ENCODE measurements at places on chromosomes 7 and 10. TPM values are rescaled to one million over a fixed set of nuclear protein-coding genes. Genes with fewer than 3 reads are reported as not detected.

DNA sequence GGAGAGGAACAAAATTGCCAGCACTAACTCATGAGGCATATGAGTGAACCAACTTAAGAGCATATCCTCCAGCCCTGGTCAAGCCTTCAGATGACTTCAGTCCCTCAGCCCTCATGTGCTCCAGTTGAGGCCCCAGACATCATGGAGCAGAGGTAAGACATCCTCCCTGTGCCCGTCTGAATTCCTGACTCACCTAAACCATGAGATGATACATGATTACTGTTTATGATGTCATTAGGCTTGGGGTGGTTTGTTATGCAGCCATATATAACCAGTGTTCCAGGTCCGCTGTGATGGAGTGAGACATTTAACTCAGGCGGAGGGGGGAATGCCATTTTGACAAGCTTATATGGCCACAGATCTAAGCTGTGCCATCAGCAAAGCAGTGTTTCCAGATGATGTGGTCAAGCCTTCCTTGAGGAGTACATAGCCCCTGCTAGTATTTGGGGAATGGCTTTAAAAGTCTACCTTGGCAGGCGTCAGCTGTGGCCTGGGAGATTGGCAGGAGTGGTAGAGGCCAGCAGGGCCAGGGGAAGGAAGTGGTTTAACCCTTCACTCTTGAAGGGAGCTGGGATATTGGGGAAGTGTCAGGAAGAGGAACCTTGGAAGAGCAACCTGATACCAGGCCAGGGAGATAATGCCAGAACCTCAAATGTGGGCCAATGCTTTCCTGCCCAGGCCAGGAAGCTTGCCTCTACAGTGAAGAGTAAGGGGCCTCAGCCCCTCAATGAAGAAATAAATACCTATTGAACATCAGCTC is 343.0 kb upstream of the PODXL start:
- no peak overlapping the region for H3K27ac ChIP-seq
- no peaks in the 10 kb centered on the region for H3K27me3 ChIP-seq
- no peaks in the 10 kb centered on the region for H3K4me1 ChIP-seq
- H3K36me3 ChIP-seq: no peaks in the 10 kb centered on the region

DNA sequence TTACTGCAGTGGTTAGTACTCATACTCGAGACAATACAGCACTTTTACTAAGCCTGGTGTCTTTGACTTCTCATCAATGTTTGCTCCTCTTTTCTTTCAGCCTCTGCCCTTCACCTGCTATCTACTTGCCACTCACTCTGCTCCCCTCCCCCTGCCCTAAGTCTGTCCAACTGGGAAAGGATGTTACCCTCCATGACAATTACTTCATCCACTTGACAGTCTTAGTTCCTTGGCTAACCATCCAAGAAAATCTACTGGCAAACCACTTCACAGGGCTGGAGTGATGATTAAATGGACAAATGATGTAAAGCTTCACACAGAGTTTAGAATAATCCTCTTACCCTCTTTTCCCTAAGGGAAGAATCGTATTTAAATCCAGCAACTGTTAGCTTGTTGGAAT is 8.2 kb upstream of the DLD start:
- H3K4me3 ChIP-seq: no peak overlapping the region
- no peak overlapping the region for H3K27ac ChIP-seq
- no peaks in the 10 kb centered on the region for H3K4me1 ChIP-seq
- no peaks in the 10 kb centered on the region for H3K36me3 ChIP-seq
- no peak for DNase-seq

- no peaks in the 10 kb centered on the region for H3K27me3 ChIP-seq
- no peaks in the 10 kb centered on the region for H3K4me1 ChIP-seq
- no peaks in the 10 kb centered on the region for H3K36me3 ChIP-seq
- H3K4me3 ChIP-seq: no peak overlapping the region
Measured at GRCh38 chr7:40418983-40419382, 284.2 kb downstream of the SUGCT start.

GRCh38 chr10:34274906-34275305 is 540.2 kb downstream of the PARD3 start:
- H3K36me3 ChIP-seq: no peaks in the 10 kb centered on the region
- no peaks in the 10 kb centered on the region for H3K27me3 ChIP-seq
- DNase-seq: no peak
- H3K4me1 ChIP-seq: no peaks in the 10 kb centered on the region
- H3K27ac ChIP-seq: no peak overlapping the region

DNA sequence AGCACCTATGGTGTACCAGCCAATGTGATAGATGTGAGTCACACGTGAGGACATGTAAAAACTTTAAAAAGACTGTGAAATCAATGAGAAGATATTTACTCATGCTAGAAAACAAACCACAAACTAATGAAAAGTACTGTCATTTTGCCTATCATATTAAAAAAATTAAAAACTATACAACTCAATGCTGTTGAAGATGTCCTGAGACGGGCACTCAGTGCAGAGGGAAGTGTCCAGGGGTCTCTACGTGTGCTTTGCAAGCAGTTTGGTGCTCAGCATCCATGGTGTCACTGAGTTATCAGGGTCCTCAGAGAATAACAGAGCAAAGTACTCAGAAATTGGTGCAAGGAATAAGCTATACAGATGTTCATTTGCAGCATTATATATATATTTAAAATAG is 162.3 kb downstream of the HECW1 start:
- H3K27ac ChIP-seq: no peak overlapping the region
- H3K27me3 ChIP-seq: no peaks in the 10 kb centered on the region
- no peak for DNase-seq
- no peak overlapping the region for H3K4me3 ChIP-seq
- no peaks in the 10 kb centered on the region for H3K4me1 ChIP-seq

GRCh38 chr10:19917751-19918478 is 101.7 kb downstream of the PLXDC2 start:
- H3K4me3 ChIP-seq: no peak overlapping the region
- peaks cover 8% of the 10 kb centered on the region for H3K4me1 ChIP-seq
- no peak overlapping the region for H3K27ac ChIP-seq
- H3K27me3 ChIP-seq: no peaks in the 10 kb centered on the region
- DNase-seq: no peak
- no peaks in the 10 kb centered on the region for H3K36me3 ChIP-seq

DNA sequence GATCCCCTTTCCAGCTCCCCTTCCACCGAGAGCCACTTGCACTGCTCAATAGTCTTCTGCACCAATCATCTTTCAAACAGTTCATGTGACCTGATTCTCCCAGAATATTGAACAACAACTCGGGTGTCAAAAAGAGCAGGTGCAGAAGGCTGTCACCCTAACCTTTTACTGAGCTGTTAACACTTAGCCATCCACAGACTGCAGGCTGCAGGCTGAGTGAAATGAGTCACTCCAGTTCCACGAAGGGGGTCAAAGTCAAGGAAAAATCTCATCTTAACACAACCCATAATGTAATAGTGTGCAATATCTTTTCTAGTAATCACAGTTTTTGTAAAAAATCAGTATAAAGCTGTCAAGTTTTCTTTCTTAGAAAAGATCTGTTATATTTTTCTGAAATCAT is 63.1 kb downstream of the MTPAP start:
- H3K36me3 ChIP-seq: no peaks in the 10 kb centered on the region
- DNase-seq: no peak
- H3K27ac ChIP-seq: no peak overlapping the region
- H3K4me1 ChIP-seq: no peaks in the 10 kb centered on the region
- no peak overlapping the region for H3K4me3 ChIP-seq

DNA sequence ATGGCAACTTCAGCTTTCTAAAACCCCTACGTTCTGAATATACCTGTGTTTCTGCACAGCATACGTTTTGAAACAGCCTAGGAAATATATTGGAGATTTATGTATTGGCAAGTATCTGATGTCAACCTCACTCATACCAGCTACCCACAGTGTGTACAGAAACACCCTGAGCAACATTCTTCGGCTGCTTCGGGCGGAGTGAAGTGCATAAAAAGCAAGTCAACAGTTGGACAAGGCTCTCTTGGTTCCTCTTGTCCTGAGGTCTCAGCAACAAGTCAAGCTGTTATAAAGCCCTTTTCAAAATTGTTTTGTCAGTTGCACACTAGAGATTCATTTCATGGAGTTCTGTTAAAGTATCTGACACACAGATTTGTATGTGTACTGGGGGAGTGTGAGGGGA is 40.0 kb upstream of the PAPSS2 start:
- no peak for DNase-seq
- no peaks in the 10 kb centered on the region for H3K27me3 ChIP-seq
- no peak overlapping the region for H3K27ac ChIP-seq
- H3K4me3 ChIP-seq: no peak overlapping the region

DNA sequence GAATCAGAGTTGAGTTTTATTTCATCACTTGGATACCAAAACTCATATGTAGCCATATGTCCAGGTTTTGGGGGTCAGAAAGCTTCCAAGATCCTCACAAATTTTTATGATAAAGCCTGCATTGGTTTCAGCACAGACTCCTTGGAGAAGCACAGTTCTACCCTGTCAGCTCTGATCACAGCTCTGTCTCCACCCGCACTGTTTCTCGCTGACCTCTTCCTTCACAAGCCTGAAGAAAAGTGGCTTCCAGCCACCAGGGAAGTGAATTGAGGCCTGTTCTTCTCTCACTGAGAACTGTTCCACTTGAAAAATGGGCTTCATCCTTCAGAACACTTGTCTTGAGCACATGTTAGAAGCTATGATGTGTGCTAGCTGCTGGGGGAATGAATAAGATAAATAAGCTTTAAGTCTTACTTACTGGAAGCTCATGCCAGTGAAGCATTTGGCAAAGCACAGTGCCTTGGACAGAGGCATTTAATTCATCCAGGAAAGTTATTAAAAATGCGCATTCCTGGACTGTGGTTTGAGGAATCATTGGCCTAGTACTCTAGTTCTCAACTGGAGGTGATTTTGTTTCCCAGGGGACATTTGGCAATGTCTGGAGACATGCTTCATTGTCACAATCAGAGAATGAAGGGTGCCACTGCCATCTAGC is 133.6 kb downstream of the BMPER start:
- no peak for DNase-seq
- no peaks in the 10 kb centered on the region for H3K27me3 ChIP-seq
- H3K4me1 ChIP-seq: peaks cover 33% of the 10 kb centered on the region

DNA sequence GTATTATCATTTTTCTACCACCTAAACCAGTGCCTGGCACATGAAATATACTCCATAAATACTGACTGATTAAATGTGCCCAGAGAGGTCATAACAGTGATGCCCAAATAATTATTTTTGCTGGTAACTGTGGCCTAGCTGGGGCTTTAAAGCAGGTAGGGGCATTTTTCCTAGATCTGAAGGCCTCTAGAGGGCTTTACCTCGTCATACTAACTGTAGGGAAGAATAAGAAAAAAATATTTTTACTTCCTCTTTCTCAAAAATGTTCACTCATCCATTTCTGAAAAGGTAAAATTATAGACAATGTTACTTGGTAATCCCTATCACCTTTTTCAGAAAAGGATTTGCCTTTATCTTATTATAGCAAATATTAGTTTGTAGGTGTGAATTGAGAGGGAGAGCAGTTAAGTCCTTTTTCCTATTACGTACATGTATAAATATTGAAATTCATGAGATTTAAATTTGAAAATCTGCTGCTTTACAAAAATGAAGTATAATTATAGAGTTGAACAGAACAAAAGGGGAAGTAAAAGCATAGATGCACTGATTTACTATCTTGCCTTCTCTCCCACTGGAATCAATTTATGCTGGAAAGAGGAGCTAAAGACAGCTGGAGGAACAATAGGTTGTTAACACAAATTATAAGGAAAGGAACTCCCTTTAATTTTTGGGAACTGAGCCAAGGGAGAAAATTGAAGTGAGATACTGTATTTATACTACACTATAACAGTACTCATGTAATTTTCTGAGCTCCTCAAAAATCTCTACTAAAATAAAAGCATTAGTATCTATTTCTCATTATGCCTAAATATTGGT is 71.5 kb upstream of the NOBOX start:
- peaks cover 3% of the 10 kb centered on the region for H3K4me1 ChIP-seq
- no peaks in the 10 kb centered on the region for H3K36me3 ChIP-seq
- DNase-seq: no peak
- H3K27me3 ChIP-seq: no peaks in the 10 kb centered on the region

DNA sequence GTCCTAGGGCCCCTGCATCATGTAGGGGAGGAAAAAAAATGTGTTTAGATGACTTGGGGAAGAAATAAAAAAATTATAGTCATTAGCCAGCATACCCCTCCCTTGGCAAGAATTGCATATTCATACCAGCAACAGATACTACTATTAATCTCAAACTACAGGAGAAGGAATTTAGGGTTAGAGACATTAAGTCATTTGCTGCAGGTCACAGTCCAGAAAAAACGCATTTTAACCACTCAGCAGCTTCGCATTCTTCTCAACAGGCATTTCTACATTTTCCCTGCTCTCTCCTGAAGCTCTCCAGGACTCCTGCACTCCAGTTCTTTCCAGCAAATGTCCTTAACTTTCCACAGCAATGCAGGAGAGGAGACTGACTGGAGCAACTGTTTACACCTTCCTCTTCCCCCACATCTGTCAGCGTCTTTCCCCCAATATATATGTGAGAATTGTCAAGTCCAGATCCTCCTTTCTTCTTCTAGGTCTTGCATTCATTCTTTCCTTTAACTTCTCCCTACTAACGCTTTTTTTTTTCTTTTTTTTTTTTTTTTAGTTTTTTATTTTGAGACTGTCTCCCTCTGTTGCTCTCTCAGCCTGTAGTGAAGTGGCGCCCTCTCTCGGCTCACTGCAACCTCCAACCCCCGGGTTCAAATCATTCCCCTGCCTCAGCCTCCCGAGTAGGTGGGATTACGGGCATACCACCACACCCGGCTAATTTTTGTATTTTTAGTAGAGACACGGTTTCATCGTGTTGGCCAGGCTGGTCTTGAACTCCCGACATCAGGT is 35.6 kb downstream of the PRPS1L1 start:
- no peaks in the 10 kb centered on the region for H3K4me1 ChIP-seq
- no peak overlapping the region for H3K27ac ChIP-seq
- H3K4me3 ChIP-seq: no peak overlapping the region
- no peak for DNase-seq
- H3K36me3 ChIP-seq: no peaks in the 10 kb centered on the region

GRCh38 chr7:832167-832967 is at the start of gene SUN1:
Gene SUN1 (plus strand): TSS chr7:832476. CDS start chr7:832525, 49 bp downstream.
- peak within 1 kb of the TSS; percentile 16 for H3K4me3 ChIP-seq
- peak; percentile 87 for DNase-seq
- peak within 1 kb of the TSS; percentile 85 for H3K27ac ChIP-seq
- peaks cover 66% of the 10 kb centered on the region for H3K4me1 ChIP-seq
- H3K36me3 ChIP-seq: no peaks in the 10 kb centered on the region
- H3K27me3 ChIP-seq: no peaks in the 10 kb centered on the region

The C10orf62 gene
- total RNA-seq: not detected

The TBX20 gene
- total RNA-seq: not detected

The ASB10 gene
- not detected for total RNA-seq

The ZFYVE27 gene
- 77.1 TPM for total RNA-seq

The PTF1A gene
- total RNA-seq: not detected

The CCDC3 gene
- total RNA-seq: 9.0 TPM

The A1CF gene
- not detected for total RNA-seq

Measured in stomach (tissue), 19 donors.